Putamen (tissue), 1 donor: ENCODE measurements at places on chromosomes 6 and 20.
A peak's percentile ranks its signal among the peaks of the same experiment; 100 is the strongest.

DNA sequence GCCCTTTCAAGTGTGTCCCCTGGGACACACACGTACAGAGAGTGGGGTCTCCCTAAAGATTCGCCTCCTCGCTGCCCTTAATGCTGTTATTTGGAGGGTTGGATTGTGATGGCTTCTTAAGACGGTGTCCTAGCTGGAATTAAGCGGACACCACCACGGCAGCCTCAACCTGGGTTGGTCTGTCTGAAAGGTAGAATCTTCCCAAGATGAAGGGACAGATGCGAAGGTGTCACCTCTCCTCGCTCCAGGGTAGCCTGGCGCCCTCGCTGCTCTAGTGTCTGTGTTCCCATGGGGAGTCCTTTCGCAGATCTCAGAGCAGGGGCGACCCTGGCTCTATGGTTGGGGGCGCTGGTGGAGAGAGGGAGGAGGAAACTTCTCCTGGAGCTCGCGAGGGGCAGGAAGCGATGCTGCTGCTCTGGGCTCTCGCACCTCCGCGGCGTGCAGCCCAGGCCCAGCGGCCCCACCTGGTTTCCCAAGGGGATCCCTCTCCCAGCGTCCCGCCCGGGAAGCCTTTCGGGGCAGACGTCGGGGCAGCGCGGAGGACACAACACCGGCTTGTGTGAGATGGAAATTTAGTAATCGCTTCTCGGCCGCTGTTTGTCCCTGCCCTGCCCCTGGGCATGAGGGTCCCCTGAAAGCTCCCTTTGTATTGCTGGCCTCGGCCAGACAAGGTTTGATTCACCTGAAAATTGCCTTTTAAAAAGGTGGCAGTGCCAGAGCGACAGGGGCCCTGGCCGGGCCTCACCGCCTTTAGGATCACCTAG is 1.7 kb downstream of the RSPO3 start:
- no peak for DNase-seq

DNA sequence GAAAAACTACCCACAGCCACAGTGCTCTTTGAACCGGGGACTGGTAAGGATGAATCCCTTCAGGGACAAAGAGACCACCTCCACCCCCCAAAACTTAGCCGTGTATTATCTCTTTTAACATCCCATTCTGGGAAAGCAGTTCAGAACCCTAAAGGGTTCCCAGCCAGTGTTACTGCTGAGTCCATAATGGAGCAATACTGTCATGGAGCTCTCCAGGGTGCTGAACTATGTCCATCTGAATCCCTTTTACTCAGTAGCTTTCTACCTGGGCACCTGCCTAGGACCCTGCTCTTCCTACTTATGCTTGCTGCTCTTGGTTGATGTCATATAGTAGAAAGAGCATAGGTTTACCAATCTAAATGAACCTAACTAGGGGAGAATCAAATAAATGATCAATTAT is 22.3 kb upstream of the SAYSD1 start:
- DNase-seq = no peak

DNA sequence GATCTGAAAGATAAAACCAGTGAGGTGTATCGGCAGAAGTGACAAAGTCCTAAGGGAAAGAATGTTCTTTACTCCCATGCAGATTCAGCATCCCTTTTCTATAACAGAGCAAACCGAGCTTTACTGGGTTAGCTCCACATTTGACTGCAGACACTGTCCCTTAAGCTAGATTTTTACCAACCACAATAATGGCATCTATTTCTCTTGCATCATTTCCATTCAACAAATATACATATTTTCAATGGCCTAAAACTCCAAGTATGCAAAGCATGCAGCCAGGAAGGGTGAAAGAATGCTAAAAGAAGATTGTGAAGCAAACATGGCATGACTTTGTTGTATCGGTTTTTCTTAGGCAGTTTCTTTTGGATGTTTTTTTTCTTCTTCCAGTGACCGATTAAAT is 255.4 kb downstream of the OGFRL1 start:
- no peak for DNase-seq

DNA sequence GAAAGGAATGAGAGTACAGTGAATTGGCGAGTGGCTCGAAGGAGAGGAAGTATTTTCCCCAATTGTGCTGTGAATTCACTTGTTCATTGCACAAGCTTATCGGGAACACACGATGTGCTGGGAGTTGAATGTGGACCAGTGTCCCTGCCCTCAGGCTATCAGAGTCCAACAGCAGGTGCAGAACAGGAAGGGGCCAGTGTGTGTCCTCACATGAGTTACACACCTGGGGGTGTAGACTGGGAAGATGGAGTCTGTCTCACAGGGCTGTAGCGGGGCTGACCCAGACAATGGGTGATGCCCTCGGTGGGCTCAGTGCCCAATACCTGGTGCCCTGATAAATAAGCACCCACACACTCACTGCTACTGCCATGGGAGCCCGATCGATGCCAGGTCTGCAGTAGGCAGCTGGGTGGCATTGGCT is 14.4 kb downstream of the DUSP22 start:
- DNase-seq = no peak

- DNase-seq = no peak
Observed at GRCh38 chr20:57372157-57372556, 19.0 kb upstream of the RBM38 start.

GRCh38 chr6:13769655-13770053 is 44.7 kb downstream of the MCUR1 start:
- DNase-seq = no peak

DNA sequence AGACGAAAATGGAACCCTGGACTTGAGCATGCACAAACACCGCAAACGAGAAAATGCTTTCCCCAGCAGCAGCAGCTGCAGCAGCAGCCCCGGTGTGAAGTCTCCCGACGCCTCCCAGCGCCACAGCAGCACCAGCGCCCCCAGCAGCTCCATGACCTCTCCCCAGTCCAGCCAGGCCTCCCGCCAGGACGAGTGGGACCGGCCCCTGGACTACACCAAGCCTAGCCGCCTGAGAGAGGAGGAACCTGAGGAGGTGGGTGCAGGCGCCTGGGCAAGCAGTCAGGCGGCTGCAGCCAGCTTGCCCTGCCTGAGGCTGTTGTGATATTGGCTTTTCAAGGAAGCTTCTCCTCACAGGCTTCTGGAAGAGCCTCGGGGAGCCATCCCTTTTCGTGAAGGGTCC is 35.8 kb upstream of the PCMTD2 start:
- DNase-seq = no peak

DNA sequence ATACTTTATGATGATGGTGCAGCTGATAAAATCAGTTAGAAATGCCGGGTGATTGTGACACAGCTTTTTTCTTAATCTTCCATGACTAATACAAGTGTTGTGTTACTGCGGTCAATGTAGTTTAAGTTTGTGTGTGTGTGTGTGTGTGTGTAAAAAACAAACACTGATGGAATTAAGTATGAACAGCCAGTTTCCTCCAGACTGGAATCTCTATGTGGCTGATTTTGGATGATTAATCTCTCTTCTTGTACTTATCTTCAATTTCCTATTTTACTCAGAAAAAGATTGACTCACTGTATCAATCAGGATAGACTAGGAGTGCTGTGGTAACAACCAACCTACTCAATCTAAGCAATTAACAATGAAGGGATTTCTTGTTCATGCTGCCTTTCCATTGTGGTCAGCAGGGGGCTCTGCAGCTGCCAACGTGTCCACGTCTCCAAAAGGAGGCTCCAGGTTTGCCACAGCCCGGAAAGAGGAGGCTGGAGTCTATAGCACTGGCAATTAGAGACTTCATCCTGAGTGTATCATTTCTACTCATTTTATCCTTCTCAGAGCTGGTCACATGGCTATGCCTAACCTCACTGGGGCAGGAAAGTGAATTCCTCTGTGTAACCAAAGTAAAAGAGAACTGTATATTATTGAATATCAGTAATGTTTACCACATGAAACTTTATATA is 107.7 kb downstream of the CD109 start:
- no peak for DNase-seq

- DNase-seq = no peak
Observed at GRCh38 chr6:129646642-129647041, 63.3 kb downstream of the ARHGAP18 start.

DNA sequence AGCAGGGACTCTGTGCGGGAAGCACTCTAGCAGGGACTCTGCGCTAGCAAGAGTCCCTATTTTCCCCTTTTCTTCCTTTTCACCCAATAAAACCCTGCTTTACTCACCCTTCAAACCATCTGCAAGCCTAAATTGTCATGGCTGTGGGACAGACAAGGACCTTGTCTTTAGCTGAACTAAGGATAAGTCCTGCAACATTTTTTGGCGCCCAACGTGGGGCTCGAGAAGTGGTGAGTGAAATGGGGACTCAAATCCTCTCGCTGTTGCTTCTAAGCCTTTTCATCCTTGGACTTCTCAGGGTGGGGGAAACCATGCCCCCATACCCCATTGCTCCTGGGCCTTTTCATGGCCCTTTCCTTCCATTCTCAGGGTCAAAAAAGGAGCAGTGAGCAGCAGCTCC is 46.4 kb downstream of the IMPG1 start:
- DNase-seq = no peak

DNA sequence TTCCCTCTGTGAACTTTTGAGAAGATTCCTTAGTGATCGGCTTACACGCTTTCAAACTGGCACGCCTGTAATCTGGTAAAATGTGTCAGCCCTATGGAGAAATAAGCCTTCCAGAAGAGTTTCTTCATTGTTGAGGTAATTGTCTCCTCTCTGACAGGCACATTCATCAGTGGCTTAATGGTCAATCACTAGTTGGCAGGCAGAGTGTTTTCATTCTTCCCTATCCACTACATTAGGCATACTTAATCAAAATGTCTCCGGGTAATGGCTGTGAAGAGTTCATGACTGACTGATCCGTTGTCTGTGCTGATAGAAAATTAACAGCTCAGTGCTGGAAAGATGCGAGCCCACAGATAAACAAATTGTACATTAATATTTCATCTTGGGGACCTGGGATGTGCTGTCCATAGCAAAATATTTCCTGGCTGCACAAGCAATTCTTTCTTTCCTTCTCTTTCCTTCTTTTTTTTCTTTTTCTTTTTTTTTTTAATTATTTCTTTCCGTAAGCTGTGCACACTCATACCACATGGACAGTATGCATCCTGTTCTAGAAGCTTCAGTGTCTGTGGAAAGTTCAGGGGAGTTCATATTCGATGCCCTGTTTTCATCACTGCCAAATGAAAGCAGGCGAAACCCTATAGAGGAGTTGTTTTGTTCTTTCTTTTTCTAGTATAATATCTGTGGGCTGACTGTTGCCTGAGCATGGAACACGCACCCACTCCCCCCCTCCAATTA is 31.4 kb downstream of the TSHZ2 start:
- no peak for DNase-seq

- DNase-seq = no peak
Observed at GRCh38 chr6:148235446-148235845, 107.2 kb upstream of the SASH1 start.

DNA sequence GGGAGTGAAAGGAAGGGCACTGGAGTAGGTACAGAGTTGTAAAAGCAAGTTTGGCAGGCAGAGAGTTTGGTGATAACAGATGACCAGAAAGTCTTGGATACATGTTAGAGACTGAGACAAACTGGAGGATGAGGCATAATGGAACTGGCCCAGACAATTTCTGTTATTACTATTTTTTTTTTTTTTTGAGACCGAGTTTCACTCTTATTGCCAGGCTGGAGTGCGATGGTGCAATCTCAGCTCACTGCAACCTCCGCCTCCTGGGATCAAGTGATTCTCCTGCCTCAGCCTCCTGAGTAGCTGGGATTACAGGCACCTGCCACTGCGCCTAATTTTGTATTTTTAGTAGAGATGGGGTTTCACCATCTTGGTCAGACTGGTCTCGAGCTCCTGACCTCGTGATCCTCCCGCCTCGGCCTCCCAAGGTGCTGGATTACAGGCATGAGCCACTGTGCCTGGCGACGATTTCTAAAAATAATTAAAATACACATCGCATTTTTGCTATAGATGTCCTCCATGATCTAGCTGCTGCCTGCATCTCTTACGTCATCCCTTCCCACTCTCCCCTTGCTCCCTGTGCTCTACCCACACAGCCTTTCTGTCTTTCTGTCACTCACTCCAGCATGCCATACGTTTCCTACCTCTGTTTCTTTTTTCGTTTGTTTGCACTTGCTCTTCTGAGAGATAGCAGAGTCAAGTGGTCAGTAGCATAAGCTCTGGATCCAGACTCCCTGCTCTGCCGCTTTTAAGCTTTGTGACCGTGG is 23.5 kb downstream of the MAPK14 start:
- peak; percentile 70 for DNase-seq

DNA sequence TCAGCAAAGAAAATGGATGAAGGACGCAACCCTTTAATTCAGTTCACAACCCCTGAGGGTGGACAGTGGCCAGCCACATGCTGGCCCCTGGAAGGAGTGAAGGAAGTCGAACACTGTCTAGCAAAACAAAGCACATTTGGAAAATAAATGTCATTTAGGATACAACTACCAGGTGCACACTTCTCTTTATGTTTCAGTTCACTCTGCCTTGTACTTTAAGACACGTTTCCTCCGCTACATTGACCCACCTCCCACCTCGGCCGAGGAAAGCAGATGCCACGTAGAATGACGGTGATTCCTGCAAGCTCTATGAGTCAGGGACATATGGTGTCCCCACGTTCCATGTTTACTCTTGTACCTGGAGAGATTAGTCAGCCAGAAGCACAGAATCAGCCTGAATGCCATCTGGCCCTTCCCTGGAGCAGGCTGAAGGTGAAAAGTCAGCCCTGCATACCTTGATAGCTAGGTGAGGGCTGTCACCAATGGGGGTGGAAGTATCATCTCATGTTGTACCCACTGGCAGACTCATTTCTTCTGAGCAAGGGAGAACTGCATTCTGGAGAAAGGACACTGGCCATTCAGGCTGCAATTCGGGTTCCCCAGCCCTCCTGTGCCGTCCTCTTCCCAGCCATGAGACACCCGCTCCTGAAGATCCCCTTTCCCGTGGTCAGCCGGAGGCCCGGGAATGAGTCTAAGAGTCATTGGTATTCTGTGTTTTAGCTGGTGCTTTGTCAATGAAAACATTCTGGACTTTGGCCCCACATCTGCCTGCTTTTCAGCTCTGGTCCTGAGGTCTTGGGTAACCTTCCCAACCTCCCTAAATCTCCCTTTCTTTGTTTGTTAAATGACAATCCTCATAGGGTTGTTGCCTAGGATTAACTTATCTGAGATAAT is 60.6 kb downstream of the FOXA2 start:
- no peak for DNase-seq

GRCh38 chr6:64714073-64714472 is 993.0 kb downstream of the EYS start:
- no peak for DNase-seq

GRCh38 chr6:80338201-80338836 is 231.8 kb downstream of the BCKDHB start:
- DNase-seq = peak; percentile 14

GRCh38 chr20:9506964-9507369 is 7.4 kb upstream of the LAMP5 start:
- DNase-seq = no peak

DNA sequence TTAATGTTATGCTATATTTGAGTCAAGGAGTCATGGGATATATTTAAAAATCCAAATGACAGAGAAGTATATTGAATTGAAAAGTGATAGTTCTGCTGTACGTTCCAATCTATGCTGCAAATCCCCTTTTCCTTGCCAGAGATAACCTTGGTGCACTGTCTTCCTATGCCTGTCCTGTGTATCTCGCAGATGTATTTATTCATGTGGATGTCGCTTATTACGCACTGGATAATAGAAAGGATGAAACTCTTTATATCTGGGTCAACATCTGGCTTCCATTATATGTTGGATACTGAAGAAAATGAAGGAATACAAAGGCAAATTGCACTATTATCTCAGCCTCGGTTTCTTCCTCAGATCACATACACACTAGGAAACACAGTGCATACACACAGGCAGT is 331.3 kb downstream of the BCKDHB start:
- no peak for DNase-seq
